Tibial nerve (tissue), 4 donors: ENCODE measurements at places on chromosomes 16 and 17.

GRCh38 chr16:9257843-9258242, 166.4 kb downstream of the HAPSTR1 start:
- H3K27me3 ChIP-seq: no peaks in the 10 kb centered on the region
- peaks cover 6% of the 10 kb centered on the region for H3K4me1 ChIP-seq
- H3K36me3 ChIP-seq: no peaks in the 10 kb centered on the region
- DNase-seq: no peak

DNA sequence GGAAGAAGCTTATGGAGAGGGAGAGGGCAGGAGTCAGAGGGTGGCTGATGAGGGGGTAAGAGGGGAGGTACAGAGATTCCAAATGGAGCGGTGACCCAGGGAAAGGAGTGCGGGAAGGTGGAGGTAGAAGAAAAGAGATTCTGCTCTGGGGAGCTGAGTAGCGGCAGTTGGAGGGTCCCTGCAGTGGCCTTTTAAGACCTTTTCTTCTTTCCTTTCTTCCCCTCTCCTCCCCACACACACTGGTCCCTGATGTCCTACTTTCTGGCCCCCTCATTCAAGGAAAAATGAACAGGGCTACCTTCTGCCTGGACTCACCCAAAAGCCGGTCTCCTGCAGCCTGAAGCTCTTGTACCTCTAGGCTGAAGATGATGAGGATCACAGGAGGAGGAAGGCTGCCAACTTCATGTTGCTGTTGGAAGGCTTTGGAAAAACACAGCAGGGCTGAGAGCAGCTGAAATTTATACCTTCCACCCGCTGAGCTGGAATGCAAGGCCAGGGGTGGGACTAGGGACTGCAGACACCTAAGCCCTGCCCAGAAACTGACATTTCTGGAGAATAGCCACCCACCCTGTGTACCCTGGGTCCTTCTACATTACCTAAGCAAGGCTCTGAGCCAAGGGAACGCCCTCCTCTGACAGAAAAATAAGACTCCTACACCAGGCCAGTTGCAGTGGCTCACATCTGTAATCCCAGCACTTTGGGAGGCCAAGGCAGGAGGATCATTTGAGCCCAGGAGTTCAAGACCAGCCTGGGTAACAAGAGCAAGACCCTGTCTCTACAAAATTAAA, 9.4 kb upstream of the HEATR6 start:
- DNase-seq: no peak
- no peak overlapping the region for H3K4me3 ChIP-seq
- peaks cover 12% of the 10 kb centered on the region for H3K4me1 ChIP-seq
- H3K36me3 ChIP-seq: no peaks in the 10 kb centered on the region
- no peak overlapping the region for H3K27ac ChIP-seq

DNA sequence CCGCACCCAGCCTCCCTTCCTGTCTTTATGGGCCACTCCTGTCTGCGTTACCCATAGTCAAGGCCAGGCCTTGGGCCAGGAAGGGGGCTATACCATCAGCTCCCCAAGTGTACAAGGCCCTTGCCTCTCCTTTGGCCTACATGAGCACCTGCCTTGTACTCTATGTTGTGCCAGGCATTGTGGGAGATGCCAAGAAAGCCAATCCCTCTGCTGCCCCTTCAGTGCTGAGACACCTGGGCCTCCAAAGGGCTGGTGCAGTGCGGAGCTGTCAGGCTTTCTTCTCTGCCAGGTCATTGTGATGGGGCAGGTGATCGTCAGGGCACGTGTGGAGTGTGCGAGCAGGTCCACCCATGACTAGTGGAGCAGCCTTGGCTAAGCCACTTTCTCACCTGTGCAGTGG, 59.9 kb downstream of the MPRIP start:
- no peak overlapping the region for H3K27ac ChIP-seq
- no peaks in the 10 kb centered on the region for H3K27me3 ChIP-seq
- H3K4me3 ChIP-seq: no peak overlapping the region
- peaks cover 3% of the 10 kb centered on the region for H3K36me3 ChIP-seq
- no peak for DNase-seq

GRCh38 chr17:74775409-74776043, 619 bp downstream of the NAT9 start:
- no peak for DNase-seq
- H3K36me3 ChIP-seq: peaks cover 8% of the 10 kb centered on the region
- no peaks in the 10 kb centered on the region for H3K27me3 ChIP-seq
- peak overlapping the region; percentile 87 for H3K4me3 ChIP-seq

- DNase-seq: no peak
- H3K27ac ChIP-seq: peak overlapping the region; percentile 47
- H3K4me1 ChIP-seq: no peaks in the 10 kb centered on the region
- H3K27me3 ChIP-seq: no peaks in the 10 kb centered on the region
These were observed 980 bp downstream of the LLGL1 start for GRCh38 chr17:18226284-18226945.

DNA sequence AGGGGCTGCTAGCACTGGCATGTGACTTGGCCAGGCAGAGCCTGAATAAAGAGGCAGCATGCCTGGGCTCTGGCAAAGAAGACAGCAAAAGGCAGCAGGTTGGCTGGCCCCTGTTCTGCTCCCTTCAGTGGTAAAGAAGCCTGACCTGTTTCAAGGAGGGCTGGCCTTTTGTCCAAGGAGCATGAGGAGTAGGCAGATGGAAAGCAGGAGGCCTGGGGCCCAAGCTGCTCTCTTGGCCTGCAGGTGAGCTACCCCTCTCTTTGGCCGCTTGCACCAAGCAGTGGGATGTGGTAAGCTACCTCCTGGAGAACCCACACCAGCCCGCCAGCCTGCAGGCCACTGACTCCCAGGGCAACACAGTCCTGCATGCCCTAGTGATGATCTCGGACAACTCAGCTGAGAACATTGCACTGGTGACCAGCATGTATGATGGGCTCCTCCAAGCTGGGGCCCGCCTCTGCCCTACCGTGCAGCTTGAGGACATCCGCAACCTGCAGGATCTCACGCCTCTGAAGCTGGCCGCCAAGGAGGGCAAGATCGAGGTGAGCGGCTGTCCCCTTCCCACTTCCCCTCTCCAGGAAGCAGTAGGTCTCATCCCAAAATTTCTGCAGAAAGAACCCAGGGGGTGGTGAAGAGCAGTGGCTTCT, 8.0 kb downstream of the TRPV2 start:
- H3K27ac ChIP-seq: no peak overlapping the region
- no peaks in the 10 kb centered on the region for H3K27me3 ChIP-seq
- no peaks in the 10 kb centered on the region for H3K4me1 ChIP-seq
- H3K36me3 ChIP-seq: peaks cover 25% of the 10 kb centered on the region

- no peak overlapping the region for H3K27ac ChIP-seq
- no peaks in the 10 kb centered on the region for H3K27me3 ChIP-seq
- H3K36me3 ChIP-seq: no peaks in the 10 kb centered on the region
- DNase-seq: no peak
- H3K4me1 ChIP-seq: peaks cover 11% of the 10 kb centered on the region
These were observed 3.7 kb downstream of the KIAA0753 start for GRCh38 chr17:6636616-6637457.
